Spinal cord (tissue), 10 donors: ENCODE measurements at places on chromosomes 2 and 18. TPM values are rescaled to one million over a fixed set of nuclear protein-coding genes. Genes with fewer than 3 reads are reported as not detected.

- no peak for DNase-seq
Measured at GRCh38 chr2:224221455-224221913, 180.4 kb downstream of the FAM124B start.

DNA sequence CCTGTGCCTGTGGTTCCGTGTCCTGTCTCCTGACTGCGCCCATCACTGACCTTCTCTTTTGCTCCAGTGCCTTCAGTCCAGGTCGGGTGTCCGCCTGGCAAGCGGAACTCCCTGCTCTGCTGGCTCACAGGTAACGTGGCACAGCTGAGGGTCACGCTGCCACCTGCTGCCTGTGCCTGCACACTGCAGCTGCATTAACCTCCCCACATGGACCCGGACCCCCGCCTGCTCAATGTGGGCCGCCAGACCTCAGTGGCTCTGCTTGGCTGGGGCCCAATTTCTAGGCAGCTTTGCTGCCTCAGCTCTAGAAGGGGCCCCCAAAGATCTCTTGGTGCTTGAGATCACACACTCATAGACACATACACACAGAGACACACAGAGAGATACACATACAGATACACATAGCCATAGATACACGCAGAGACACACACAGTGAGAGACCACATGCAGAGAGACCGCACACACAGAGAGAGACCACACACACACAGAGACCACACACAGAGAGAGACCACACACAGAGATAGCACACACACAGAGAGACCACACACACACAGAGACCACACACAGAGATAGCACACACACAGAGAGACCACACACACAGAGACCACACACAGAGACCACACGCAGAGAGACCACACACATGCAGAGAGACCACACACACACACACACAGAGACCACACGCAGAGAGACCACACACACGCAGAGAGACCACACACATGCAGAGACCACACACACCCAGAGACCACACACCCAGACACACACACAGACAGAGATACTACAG, 14.9 kb upstream of the CNNM3 start:
- DNase-seq: no peak

DNA sequence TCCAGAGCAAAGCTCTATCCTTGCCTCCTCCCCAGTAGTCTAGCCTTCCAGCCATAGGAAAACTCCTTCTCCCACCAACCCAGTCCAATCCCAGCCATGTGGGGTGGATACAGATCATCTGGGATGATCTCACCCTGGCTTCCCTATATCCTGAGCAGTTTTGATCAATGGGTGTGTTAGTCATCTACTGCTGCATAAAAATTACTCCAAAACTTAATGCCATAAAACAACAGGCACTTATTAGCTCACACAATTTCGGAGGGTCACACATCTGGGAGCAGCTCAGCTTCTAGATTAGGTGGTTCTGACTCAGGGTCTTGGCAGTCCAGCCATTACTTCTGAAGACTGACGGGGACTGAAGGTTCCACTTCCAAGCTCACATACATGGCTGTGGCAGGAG, 190.4 kb downstream of the SPP2 start:
- no peak for DNase-seq

DNA sequence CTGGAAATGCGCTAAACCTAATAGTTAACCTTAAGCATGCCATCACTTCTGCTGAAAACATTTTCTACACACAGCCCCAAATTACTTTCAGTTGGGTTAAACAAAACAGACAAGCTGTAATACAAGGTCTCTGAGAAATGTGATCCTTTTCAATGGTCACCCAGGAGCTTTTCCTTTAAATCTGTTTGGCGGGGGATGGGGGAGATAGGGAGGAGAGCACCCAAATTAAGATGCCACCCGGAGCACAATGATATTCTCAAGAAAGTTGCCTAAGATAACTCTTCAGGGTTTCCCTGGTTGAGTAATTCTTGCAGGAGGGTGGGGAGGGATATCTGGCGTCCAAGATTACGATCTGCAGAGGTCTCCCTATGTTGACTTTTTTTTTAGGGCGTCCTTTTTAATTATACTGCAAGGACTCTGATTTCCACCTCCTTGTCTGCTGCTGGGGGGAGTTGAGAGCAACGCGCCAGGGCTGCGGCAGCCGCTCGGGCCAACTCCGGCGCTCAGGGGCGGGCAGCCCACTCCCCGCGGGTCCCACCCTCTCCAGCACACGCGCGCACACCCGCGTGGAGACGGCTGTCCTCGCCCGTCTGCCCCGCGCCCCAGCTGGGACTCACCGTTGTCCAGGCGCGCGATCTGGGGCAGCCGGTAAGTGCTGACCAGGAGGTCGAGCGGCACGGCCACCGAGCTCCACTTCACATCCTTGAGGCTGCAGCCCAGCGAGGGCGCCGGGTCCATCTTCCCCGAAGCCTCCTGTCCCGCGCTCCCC, 807 bp downstream of the GAREM1 start:
- no peak for DNase-seq

DNA sequence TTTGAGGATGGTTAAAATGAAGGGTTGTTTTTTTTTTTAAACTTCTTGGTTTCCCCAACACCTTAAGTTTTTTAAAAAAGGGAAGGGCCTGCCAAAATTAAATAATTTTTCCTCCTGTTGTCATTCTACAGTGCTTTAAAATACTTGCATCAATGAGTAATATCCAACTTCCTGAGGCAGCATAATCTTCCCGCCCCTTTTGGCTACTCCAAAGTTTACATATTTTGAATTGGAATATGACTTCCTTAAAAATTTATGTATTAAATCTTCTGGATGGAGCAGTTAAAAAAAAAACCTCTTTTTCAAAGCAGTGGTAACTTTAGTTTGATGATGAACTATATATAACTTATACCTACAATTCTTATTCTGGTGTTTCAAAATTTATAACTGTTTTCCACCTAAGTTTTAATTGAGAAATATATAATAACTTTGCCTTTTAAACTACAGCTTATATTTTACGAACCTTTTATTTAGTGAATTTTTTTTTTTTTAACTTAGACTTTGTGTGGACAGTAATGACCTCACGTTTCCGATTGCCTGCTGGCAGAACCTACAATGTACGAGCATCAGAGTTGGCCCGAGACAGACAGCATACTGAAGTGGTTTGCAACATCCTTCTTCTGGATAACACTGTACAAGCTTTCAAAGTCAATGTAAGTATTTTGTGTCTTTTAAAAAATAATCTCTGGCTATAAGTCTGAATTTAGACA, 49.8 kb downstream of the PTPN4 start:
- no peak for DNase-seq

DNA sequence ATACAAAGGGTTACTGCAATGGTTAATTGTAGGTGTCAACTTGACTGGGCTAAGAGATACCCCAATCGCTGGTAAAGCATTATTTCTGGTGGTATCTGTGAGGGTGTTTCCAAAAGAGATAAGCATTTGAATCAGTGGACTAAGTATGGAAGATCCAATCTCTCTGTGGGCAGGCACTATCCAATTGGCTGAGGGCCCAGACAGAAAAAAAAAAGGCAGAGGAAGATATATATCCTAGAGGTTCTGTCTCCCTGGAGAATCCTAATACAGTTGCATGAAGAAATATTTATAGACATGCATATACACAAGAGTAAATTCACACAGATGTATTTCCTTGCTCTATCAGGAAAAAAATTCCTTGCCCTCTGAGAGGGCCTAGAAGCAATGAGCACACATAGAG, 43.9 kb downstream of the TBC1D8 start:
- DNase-seq: no peak

DNA sequence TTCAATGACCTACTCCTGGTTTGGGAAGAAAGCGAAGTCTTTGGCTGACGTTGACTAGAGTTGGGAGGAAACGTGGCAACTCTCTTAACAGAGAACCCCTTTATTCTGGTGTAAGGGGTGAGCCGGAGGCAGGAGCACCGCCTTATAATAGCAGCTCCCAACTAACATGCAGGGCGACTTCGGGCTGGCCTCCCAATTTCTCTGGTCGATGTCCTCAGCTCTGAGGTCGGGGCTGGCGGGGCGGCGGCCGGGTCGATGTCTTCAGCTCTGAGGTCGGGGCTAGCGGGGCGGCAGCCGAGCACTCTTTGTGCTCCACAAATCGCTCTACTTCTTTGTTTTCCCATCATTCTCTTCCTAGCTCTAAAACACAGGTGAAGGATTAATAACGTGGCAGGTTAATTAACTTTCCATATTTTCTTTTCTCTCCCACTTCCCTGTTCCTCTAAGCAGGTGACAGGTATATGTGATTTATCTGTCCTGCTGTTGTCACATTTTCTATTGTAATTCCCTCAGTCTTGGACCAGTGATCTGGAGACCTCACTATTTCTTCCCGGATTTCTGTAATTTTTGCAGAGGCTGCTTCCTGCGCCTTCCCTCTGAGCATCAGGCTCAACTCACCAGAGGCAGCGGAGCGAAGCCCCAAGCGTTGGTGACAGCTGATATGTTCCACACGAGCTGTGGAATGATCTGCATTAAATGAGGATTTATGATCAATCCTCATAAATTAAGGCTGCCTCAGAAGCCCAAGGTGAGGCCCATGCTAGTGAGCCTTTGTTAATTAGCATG, 64.3 kb downstream of the ACKR3 start:
- DNase-seq: peak; percentile 59

DNA sequence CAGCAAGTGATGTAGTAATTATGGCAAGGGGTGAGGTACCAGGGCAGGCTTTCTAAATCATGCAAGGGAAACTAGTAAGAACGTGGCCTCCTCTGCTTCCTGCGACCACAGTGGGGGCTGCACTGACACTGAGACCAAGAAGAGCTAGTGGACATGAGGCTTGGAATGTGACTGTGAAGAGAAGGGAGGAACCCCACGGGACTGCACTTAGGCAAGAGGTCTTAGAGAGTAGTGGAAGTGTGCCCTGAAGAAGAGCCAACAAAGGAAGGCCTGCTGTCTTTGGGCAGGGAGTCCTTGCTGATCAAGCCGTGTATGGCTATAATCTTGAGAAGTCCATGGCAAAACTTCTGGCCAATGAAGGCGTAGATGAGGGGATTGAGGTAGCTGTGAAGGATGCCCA, 8.9 kb upstream of the RUFY4 start:
- DNase-seq: no peak

GRCh38 chr2:224198436-224198835, 159.3 kb upstream of the SERPINE2 start:
- no peak for DNase-seq

GRCh38 chr2:230429513-230429912, 13.5 kb downstream of the SP100 start:
- no peak for DNase-seq

DNA sequence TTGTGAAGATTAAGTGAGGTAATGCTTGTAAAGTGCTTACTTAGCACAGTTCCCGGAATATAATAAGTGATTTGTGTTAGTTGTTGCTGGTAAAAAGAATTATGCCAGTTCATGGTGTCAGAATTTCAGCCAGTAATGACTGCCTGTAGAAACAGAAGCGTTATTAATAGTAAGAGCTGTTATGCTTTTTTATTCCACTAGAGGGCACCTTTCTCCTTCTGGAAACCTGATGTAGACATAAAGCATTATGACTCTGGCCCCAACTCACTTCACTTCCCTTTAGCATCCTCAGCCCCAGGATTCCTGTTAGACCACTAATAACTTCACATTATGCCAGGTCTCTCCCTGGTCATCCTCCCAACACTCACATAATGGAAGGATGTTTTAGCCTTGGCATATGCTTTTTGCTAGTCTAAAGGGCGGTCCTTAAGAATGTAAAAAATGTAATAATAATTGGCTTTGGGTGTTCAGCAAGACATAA, 34.9 kb downstream of the C18orf54 start:
- peak; percentile 45 for DNase-seq

GRCh38 chr18:42296192-42296591, 341.2 kb downstream of the PIK3C3 start:
- no peak for DNase-seq

DNA sequence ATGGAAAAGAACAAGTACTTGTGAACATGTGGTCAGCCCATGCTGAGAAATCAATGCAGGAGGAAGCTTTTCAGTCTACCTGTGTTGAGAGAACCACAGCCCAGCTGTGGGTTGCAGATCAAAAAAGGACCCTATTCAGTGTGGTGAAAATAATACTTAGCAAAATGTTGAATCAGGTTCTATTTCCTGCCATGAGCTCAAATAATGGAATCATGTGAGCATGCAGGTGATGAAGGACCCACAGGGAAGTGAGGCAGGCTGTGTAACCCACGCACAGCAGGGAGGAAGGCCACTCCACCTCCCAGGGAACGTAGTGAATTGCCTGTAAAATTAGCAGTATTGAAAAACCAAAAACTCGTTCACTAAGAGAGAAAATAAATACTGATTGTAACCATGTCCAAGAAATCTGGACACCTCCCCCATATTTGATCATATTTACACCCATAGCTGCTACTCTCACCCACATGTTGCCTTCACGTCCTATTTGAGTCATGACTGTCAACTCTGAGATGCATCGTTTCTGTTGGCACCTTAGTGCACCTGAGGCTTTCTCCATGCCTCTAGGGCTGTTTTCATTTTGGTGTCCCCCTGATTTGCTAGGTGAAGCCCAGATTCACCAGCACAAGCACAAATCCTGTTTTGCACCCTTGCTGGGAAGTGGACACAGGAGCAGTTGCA, 20.5 kb upstream of the BCL2L11 start:
- no peak for DNase-seq

- no peak for DNase-seq
Measured at GRCh38 chr2:9082158-9082557, 78.7 kb upstream of the MBOAT2 start.

DNA sequence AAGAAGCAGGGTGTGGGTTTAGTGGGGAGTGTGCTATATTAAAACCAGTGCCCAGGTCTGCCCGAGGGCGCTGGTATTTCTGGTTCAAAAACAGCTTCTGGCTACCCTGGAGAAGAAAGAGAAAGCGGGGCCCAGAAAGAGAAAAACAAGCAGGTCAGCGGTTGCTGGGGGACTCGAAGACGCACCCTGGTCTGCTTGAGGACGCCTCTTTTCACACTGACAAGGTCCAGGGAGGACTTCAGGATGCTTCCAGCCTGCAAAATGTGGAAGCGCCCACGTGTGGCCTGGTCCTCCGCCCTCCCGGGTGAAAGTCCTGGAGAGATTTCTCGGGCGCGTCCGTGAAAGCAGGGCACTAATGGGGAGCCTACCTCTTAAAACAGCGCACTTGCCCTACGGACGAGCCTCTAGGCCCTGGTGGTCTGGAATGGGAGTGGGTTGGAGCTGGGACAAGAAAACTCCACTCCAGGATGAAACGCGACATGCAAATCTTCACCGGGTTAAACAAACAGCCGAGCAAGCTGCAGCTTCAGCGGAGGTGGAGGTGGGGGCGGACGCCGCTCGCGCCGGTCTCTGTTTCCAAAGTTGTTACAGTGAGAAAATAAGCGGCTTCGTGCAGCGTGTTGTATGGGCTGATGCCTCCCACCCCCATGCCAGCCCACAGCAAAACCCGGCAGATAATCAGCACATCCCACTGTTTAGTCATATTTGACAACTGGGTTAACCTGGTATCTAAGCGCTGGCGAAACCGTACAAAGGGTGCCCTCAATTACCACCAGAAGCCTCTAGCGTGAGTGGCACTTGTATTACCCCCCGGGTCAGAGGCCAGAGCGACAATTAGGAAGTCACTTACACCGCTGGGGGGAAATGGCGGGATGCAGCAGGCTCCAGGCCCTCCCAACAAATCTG, 1.1 kb upstream of the SP9 start:
- no peak for DNase-seq

FBLN7 gene
- 10.6 TPM for polyA plus RNA-seq

PSMA8 gene
- polyA plus RNA-seq: 0.21 TPM

FAM161A gene
- polyA plus RNA-seq: 18.9 TPM

REG1B gene
- not detected for polyA plus RNA-seq

HOXD8 gene
- polyA plus RNA-seq: 42.7 TPM

NDUFB3 gene
- 136 TPM for polyA plus RNA-seq

CD28 gene
- polyA plus RNA-seq: 1.0 TPM

SLC14A1 gene
- 1.2 TPM for polyA plus RNA-seq

SCYGR4 gene
- 0.51 TPM for polyA plus RNA-seq

GPR39 gene
- polyA plus RNA-seq: 1.4 TPM

GPR35 gene
- polyA plus RNA-seq: 3.9 TPM

ASTL gene
- polyA plus RNA-seq: 0.27 TPM

STPG4 gene
- polyA plus RNA-seq: 0.35 TPM

SF3B6 gene
- 102 TPM for polyA plus RNA-seq

ARHGAP25 gene
- 3.9 TPM for polyA plus RNA-seq
